Stimulated activated CD8-positive, alpha-beta memory T cell treated with anti-CD3 and anti-CD28 coated beads, Interleukin-7, amount 100 ng/mL, for 1 hour (primary cell): ENCODE measurements at places on chromosomes 6 and 20.

- DNase-seq: no peak
Observed at GRCh38 chr6:36947570-36948351, 6.8 kb upstream of the PI16 start.

- DNase-seq: no peak
Observed at GRCh38 chr20:44180814-44181213, 6.2 kb downstream of the JPH2 start.

DNA sequence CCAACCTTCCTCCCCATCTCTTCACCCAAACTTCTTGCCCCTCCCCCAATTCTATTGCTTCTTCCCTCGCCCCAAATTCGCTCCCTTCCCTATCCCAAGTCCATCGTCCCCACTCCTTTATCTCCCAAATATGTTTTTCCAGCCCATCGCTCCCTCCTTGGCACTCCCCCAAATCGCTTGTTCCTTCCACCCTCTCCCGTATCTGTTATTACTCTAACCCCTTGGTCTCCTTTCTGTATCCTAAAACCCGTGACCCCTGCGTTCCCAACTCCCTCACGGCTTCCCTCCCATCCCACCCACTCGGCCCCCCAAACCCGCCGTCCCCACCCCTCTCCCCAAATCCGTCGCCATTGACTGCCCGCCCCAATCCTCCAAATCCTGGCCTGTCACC is 584 bp downstream of the MTCH1 start:
- no peak for DNase-seq

DNA sequence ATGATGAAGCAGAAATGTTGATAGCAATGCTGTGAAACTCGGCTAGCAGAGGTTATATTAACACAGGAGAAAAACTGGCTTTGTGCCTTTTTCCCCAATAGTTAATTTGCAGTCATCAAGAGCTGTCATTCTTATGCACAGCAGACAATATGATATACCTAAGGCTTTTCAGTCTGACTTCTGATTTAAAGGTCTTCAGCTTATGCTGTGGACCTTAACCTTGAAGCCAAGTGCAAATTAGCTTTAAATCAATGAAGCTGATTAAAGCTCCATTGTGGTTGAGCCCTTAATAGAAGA is 171.6 kb upstream of the ID4 start:
- no peak for DNase-seq

DNA sequence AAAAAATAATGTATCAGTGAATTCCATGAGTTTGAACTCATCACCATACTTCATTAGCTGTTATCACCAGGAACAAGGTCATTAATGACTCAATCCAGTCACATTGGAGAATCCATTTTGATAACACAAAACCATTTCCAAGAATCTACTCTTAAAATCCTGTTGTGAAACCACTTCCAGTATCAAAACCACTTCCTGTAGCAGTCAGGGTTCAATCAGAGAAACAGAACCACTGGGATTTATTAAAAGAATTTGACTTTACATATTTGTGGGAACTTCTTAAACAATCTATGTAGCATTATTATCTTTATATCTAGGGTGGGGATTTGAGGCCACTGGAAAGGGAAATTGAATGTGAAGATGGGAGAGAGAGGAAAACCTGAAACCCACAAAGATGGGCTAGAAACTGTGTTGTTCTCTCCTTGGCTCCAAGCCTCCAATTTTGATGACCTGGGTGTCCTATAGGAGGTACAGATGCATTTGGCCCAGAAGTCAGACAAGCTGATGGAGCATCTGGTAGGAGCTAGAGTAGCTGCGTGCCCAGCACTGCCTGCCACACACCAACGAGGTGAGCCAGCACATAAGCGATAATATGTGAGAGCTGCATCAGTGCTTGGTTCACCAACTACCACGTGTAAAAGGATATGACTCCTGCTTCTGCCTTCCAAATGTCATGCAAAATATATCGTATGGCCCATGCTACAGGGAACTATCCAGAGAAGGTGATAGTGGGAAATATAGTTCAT is 117.0 kb downstream of the TMEM200A start:
- no peak for DNase-seq

GRCh38 chr6:100538086-100538485 is 73.4 kb upstream of the SIM1 start:
- no peak for DNase-seq

DNA sequence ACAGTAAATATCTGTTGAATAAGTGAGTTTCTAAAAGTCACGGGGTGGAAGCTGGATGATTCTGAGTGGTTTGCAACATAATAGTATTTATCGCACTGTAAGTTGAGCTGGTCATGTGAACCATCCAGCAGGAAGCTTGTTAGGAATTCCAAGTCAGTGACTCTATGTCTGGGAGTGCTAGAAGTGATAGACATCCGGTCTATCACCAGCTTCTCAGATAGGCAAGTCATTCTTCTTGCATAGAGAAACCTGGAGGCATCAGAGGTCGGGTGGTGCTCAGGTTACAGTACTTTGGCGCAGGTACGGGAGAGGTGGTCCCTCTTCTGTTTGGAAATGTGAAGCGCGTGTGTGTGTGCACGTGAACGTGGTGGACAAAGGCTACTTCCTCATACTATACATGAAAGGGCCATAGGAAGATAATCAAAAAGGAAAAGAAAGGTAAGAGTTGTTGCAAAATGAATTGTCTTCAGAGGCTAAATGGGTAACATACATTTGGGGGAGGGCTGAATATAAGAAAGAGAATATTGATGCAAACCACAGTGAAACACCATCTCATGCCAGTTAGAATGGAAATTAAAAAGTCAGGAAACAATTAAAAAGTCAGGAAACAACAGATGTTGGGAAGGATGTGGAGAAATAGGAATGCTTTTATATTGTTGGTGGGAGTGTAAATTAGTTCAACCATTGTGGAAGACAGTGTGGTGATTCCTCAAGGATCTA is 299.3 kb upstream of the ZFP64 start:
- no peak for DNase-seq

DNA sequence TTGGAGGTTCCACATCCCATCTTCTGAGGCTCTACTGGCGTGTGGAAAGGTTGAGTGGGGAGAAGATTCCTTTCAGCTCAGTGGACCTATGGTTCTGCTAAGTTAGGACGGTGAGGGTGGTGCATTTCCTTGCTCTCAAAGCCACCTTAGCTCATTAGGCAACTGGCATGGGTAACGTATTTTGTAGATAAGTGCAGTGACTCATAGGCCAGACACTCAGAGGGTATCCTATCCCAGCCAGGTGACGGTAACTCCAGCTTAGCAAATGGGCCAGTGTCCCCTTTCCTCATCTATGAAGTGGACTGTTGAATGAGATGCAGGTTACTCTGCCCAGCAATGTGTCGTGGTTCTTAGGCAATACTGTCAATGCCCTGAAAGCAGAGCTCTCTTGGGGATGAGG is 3.7 kb downstream of the RPS6KA2 start:
- no peak for DNase-seq

DNA sequence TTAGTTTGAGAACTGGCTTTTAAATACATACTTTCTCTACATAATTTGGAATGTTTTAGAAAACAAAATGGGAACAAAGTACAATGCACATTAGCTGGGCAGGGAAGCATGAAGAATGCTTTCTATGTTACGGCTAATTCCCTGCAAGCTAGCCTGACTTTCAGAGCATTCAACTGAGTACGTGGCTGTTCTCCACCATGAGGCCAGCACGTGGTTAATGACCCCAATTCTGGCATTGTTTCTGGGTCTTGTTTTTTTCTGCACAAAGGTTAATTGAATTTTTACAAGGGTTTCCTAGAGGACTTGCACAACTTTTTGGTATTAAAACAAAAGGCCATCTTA is 208.6 kb upstream of the AGPAT4 start:
- DNase-seq: no peak

DNA sequence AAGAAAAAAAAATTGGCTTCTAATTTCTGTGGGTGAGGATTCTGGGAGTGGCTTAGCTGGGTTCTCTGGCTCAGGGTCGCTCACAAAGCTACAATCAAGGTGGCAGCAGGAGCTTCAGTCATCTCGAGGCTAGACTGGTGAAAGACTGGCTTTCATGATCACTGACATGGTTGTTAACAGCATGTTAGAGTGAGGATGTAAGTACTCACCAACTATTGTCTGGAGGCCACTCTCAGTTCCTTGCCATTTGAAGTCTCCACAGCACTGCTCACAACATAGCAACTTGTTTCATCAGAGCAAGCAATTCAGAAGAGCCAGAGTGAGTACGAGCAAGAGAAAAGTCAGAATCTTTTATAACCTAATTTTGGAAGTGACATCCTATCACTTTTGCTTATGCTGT is 145.7 kb upstream of the PRSS16 start:
- no peak for DNase-seq

DNA sequence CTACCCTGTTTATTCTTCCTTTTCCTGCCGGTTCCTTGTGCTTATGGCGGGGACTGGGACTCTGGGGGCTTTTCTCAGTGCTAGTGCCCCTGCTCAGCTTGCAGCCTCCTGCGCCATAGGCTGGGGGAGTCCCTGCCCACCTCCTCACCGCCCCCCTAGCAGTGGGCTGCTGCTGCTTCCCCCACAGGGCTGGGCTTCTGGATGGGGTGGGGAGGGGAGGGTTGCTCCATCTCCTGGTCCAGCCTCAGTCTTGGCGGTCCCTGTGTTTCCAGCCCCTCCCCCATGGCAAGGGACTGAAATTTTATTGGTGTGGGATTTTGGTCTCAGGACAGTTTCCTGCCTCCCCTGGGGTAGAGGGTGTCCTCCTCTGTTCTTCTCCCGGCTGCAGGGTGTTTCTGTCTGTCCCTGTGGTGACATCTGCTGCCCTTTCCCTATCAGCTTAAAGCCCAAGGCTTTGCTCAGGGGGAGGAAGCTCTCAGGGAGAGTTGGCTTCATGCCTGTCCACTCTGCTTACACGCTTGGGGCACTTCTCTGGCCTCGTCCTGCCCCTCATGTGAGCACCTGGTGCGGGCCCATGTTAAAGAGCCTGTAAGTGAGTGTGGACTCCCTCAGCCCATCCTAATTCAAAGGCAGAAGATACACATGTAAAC is 100.6 kb downstream of the HIVEP1 start:
- DNase-seq: no peak

GRCh38 chr20:59421089-59421488 is 120.7 kb downstream of the EDN3 start:
- no peak for DNase-seq

DNA sequence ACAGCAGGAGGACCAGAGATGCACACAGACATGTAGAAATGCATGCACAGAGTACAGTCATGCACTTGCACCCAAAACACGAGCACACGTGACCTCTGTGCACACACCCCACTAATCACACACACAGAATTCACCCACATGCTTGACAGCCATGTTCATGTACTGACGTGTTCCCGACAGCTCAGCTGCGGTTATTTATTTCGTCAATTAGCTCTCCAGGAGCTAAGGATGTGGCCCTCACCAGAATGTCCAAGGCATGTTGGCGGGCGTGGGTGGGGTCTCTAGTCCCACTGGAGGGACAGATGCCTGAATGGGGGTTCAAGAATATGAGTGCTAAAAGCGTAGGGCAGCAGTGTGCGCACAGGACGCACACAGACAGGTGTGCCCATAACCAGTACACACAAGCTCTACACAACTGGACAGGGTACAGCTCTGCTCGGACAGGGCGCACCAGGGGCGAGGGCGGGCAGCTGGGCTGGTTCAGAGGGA is 571 bp upstream of the PRPF6 start:
- no peak for DNase-seq

GRCh38 chr6:147194652-147195411 is 9.4 kb upstream of the STXBP5 start:
- DNase-seq: no peak

DNA sequence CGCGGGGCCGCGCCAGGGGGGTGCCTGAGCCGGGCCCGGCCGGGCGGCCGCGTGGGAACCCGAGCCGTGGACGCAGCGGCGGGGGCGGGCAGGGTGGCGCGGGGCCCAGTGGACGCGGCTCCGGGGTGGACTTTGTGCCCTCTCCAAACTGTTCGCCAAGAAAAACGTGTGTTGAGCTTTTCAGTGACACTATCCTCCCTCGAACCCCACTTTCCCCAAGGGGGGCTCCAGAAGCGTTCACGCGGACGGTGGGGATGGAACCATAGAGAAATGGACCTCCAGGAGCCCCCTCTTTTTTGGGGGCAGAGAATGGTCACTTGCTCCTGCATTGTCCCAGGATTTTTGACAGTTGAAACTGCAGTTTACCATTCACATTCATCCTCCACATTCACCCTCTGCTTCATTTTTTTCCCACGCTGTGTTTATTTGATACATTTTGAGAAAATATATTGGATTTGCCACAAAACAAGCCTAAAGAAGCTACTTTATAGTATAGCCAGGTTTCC is 2.9 kb upstream of the HIVEP1 start:
- no peak for DNase-seq

- no peak for DNase-seq
Observed at GRCh38 chr6:131060311-131060710, 2.7 kb downstream of the EPB41L2 start.

- DNase-seq: no peak
Observed at GRCh38 chr6:166476061-166476591, 93.4 kb upstream of the MPC1 start.

DNA sequence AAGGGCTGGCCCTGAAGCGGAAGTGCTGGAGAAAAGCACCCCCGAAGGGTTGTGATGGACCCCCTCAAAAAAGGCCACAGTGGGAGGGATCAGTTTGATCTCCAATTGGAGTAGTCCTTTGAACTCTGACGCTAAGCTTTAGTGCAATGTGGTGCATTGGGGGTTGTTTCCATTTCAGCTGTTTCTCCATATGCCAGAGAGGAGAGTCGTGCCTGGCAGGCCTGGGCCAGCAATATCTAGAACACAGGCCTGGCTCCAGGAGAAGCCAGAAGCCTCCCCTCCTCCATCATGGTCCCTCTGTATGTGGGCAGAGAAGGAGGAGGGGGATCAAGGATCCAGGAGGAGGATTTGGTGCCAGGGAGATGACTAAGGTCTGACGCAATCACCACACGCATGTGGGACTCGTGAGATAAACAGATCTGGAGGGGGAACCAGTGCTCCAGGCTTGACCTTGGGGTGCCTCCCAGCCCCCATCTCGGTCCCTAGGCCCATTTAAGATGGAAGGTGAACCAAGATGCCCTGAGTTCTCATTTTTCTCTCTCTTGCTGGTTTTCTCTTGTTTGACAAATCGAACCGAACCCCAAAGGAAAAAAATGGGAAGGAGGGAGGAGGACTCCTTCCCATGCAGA is 517.4 kb upstream of the JARID2 start:
- DNase-seq: no peak

- no peak for DNase-seq
Observed at GRCh38 chr6:163839296-163839695, 424.8 kb downstream of the QKI start.

- DNase-seq: peak; percentile 40
Observed at GRCh38 chr20:51639206-51639832, 96.8 kb upstream of the NFATC2 start.
